ENCODE measurements at places on chromosomes 16 and 17.

GRCh38 chr16:4832698-4833343 lies 14.3 kb downstream of the GLYR1 start:
- DNase-seq = no peak

GRCh38 chr16:57374067-57374534 lies 1.8 kb downstream of the CX3CL1 start:
- no peak for DNase-seq

DNA sequence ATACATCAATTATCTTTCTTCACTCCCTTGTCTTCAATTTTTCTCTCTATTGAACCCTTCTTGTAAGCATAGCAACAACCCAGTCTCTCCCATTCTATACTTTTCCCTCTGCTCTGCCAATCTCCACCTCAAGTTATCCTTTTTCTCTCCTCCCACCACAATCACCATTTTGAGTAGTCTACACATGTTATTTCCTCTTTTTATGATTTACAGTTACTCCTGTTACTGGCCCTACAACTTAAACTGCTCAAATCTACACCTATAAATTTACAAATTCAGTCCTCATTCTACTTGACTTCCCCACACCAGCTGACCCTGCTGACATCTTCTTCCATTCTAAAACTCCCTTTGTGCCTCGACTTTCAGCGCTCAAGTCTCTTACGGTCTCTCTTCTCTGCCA lies 84.6 kb downstream of the SPAG9 start:
- no peak for DNase-seq

DNA sequence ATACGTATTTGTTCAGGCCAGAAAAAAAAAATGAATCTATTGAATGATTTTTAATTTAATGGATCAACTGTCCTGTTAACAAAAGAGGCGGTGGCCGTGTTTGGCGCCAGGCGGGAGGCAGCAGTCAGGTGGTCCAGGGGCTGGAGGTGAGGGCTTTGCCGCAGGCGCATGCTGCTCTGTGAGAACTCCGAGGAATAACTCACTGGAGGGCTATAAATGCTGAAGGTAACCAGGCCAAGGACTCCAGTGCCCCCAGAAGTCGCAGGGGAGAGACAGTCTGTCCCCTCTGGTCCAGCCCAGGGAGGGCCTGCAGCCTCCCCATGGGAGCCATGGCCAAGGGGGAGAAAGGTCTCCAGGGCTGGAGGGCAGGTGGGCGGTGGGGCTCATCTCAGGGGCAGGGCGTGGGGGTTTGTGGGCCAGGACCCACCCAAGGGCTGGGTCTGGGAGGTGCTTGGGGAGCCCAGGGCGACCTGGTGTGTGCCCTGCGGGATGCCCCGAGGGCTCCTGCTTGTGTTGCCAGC lies 7.1 kb upstream of the BAHCC1 start:
- no peak for DNase-seq

- no peak for DNase-seq
These were observed 458.1 kb downstream of the SOX9 start for GRCh38 chr17:72578817-72579470.

- no peak for DNase-seq
These were observed 14.5 kb downstream of the KIF19 start for GRCh38 chr17:74340470-74341023.

DNA sequence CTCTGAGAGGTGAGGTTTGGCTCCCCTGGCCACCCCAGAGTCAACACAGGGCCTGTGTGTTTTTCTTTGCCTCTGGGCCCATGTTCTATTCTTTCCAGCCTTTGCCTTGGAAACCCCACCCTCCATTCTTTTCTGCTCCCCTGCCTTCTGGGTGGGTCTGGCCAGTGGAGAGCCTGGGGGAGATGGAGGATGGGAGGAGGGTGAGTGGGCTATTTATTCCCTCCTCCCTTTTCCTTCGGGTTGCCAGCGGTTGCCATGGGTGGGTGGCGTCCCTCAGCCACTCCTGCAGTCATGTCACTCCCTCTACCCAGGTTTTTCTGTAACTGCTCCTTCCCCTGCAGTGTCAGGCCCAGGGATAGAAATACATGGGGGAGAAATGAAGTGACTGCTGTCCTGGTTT lies 15.5 kb downstream of the CMIP start:
- no peak for DNase-seq

GRCh38 chr16:79628988-79629387 lies 28.5 kb upstream of the MAF start:
- no peak for DNase-seq

GRCh38 chr16:55179852-55180585 lies 144.0 kb upstream of the IRX6 start:
- DNase-seq = no peak

DNA sequence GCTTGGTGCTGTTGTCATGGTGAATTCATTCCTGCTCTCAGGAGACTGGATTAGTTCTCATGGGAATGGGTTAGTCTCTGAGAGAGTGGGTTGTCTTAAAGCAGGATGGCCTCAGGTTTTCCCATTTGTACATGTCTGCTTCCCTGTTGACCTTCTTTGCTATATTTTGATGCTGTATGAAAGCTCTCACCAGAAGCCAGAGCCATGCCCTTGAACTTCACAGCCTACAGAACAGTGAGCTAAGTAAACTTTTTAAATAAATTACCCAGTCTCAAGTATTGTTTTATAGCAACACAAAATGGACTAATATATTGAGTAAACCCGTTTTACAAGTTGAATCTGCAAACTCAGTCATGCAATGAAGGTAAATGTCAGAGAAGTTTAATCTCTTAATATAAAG lies 66.8 kb downstream of the CDRT15 start:
- DNase-seq = no peak

GRCh38 chr17:16889088-16889465 lies 82.8 kb downstream of the TNFRSF13B start:
- no peak for DNase-seq

DNA sequence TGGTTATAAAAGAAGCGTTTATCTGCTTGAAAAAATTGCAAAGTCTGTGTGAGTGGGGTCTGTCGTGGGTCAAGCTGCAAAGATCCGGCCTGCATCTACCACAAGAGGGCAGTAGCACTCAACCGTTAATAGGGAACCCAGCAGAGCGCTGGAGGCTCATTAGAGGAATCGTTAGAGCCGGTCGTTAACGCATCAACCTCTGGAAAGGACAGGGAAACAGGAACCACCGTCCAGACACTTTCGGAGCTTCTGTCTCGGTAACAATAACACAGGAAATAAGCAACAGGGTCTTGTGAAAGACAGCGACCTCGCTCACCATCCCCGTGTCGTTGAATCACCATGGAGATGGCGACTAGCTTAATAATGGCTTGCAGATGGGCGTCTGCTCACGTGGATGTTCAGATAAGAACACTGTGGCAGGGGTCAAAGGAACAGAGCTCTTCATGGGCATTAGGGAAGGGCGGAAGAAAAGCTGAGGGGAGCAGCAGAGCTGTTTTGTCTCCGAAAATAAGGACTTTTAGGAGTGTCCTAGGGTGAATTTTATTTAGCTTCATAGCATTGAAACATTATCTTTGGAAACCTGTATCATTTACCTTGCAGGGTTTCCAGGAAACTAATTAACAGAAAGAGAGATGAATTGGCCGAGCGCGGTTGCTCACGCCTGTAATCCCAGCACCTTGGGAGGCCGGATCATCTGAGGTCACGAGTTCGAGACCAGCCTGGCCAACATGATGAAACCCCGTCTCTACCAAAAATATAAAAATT lies 11.9 kb upstream of the NSRP1 start:
- DNase-seq = peak; percentile 48

GRCh38 chr16:86971251-86971650 lies 345.9 kb downstream of the C16orf95 start:
- no peak for DNase-seq

GRCh38 chr16:20799599-20799998 lies 6.7 kb downstream of the ERI2 start:
- no peak for DNase-seq

- no peak for DNase-seq
These were observed 33.1 kb upstream of the COL1A1 start for GRCh38 chr17:50234581-50234980.

DNA sequence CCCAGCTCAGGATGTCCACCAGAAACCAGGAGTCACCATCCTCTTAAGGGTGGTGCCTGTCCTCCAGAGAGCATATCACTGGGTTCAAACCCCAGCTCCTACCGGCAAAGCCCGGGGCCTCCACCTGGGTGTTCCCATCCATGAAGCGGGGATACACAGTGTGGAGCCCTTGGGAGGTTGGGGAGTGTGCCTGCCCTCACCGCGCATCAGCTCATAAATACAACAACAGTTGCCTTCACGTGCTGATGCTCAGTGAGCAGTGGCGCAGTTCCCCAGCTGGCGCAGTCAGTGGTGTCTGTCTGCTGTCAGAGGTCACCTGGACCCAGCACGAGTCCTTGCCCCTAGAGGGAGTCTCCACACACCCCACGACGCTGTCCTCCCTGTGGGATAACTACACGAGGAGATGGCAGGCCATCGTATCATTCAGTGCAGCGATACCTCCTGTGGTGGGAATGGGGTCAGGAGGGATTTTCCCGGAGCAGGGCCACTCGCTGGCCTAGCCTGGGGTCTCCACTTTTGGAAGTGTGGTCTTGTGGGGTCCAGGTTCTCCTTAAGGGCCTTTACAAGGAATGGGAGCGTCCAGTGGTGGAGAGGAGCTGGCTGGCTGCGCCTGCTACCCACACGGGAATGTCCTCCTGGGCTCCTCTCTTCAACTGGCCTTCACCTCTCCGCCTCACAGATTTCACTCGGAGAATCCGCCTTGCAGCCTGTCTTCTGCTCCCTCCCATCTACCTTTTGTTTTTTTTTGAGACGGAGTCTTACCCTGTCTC lies 2.3 kb upstream of the ELOB start:
- DNase-seq = no peak

DNA sequence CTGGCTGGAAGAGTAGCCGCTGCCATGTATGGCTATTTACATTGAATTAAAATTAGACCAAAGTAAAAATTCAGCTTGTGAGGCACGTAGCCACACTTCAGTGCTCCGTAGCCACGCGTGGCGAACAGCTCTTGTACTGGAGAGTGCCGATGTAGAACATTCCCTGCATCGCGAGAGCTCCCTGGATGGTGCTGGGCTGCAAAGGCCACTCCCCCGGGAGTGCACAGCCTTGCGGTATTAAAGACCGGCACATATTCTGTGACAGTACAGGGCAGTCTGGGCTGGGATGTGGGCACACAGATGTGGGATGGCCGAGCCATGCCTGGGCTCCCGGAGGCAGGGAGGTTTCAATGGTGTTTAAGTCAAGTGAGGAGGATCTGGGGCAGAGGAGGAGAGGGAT lies 102.2 kb downstream of the CMIP start:
- no peak for DNase-seq

GRCh38 chr16:89360760-89361435 lies 129.5 kb downstream of the ANKRD11 start:
- peak; percentile 71 for DNase-seq

- no peak for DNase-seq
These were observed 759.1 kb upstream of the RBFOX1 start for GRCh38 chr16:6573577-6573976.

- no peak for DNase-seq
These were observed 895 bp downstream of the ANKRD40CL start for GRCh38 chr17:50766222-50767023.

DNA sequence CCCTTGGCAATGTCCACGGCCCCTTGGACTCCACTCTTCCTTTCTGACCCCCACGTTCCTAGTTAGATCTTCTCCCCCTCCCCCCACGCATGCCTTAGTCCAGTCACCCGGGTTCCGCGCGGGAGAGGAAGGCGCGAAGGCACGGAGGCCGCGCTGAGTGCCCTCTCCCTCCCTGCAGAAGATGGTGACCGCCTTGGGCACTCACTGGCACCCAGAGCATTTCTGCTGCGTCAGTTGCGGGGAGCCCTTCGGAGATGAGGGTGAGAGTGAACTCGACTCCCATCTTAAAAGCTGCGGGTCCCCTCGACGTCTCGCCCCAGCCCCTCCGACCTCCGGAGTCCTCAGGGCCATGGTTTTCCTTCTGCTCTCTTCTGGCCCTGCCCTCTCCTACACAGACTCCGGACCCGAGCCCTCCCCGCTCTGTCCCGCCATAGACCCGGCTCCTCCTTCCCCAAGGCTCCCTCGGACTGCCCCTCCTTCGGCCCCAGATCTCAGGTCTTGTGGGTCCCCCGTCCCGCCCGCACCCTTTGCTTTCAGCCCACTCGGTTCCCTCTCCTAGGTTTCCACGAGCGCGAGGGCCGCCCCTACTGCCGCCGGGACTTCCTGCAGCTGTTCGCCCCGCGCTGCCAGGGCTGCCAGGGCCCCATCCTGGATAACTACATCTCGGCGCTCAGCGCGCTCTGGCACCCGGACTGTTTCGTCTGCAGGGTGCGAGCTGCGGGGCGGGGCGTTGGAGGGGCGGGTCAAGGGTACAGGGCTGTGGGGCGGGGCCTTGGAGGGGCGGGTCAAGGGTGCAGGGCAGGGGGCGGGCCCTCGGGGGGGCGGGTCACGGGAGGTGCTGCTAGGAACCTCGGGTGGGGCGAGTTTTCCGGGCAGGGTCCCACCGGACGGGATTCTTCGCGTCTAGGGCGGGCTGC lies 4.6 kb downstream of the TGFB1I1 start:
- peak; percentile 79 for DNase-seq

DNA sequence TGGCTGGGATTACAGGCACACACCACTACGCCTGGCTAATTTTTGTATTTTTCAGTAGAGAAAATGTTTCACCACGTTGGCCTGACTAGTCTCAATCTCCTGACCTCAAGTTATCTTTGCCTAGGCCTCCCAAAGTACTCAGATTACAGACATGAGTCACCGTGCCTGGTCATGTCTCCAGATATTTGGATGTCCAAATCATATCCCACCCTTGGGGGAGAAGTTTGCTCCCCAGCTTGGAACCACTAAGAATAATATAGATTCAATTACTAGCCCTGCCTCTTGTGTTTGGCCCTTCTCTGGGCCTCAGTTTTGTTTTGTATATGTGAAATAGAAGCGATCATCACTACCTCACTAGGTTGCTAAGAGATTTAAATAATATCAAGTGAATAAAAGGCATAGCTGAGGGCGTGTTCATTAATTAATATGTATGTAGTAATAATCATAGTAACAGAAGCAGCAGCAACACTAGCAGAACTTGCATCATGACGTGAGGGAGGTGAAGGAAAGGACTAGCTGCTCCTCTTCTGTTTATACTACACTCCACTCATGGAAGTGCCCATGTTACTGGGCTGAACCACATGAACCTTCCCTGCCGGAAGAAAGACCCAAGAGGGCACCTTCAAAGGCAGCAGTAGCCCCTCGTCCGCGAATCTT lies 253.6 kb upstream of the XYLT1 start:
- DNase-seq = no peak

DNA sequence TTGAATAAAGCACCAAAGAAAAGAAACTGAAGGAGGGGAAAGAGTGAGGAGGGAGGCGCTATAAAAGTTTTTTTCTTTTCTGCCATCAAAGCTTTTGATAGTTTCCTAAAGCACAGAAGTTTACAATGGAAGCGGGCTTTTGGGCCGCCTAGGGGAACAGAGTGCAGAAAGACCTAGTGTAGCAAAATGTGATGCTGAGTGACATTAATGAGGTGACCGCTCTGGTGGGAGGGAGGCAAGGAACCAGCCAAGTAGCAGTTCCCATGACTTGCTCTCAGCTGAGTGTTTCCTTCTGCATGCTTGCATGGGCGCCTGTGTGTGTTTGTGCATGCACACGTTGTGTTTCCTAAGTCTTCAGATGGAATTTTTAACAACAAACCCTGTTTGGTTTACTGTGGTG lies 15.5 kb downstream of the MSI2 start:
- DNase-seq = no peak

GRCh38 chr16:50609471-50609870 lies 61.3 kb downstream of the NKD1 start:
- DNase-seq = no peak
